SJSA1 (cell line): ENCODE measurements at places on chromosomes 5 and 9.

DNA sequence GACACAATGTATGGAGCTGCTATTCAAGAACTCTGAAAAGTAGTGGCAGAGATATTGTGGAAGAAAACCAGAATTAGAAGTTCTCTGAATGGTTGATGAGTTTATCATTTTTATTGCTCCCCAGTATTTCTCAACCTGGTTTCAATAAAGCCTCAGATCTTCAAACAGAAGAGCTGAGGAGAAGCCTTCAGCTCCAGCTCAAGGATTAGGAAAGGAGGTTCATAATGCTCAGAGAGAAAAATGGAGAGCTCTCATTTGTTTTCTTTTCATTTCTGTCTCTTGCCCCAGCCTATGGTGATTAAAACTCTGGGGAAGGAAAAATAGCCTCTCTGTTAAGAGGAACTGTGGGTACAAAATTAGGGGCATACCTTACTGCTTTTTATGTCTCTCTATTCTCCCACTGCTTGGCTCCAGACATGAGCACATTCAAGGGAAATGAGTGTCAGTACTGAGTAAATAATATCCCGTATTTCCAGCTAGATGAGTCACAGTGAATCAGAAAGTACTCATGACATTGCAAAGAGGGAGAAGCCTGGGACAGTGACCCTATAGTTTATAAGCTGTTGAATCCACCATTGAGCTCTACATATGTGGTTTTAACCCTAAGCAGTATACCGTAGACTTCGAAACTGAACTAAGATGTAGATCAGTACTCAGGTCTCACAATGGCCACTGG is 138.1 kb downstream of the EMB start:
- DNase-seq = peak; percentile 3

GRCh38 chr5:96651047-96651446 is 11.1 kb upstream of the CAST start:
- DNase-seq = no peak

DNA sequence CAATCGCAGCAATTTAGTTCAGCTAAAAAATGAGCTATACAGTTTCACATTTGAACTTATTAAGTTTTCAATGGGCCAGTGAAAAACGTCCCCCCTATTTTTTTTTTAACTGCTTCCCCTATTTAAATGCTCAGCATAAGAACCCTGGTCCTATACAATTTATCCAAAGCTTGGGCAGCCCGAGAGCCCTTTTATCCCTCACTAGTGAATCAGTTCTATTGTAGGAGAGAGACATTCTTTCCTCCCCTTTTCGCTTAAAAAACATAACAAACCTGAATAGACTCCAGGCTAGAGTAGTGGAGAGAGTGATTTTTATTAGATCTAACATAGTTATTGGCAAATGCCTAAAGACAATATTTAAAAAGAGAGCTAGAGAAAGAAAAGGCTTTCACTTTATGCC is 1.4 kb downstream of the LIX1 start:
- DNase-seq = no peak

GRCh38 chr5:175124251-175124813 is 319.6 kb downstream of the DRD1 start:
- DNase-seq = no peak

- no peak for DNase-seq
Observed at GRCh38 chr9:92187390-92187789, 72.2 kb upstream of the SPTLC1 start.

DNA sequence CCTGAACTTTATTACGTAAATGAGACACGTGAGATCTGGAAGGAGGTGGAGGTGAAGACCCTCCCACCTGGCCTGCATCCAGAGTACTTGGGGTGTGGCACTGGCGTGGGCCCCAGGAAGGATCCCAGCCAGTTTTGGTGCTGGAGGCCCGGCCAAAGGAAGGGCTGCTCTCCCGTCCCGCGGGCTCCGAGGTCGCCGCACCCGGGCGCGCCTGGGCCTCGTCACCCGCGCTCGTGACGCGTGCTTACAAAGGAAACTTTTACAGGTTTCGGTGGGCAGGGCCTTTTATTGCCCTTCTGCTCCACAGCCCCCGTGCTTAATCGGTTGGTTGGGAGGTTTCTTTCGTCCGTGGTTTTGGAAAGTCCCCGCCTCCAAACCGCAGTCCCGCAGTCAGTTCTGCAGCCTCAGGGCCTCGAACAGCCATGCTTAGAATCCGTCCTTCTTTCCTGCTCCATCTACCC is 29.2 kb downstream of the CDKN2A start:
- no peak for DNase-seq

- no peak for DNase-seq
Observed at GRCh38 chr5:102815540-102816332, 60.6 kb downstream of the PAM start.

GRCh38 chr9:86355814-86356213 is 1.6 kb upstream of the TUT7 start:
- no peak for DNase-seq

GRCh38 chr5:56480705-56481427 is 247.7 kb upstream of the ANKRD55 start:
- DNase-seq = peak; percentile 56
